ENCODE measurements at places on chromosomes 3 and 15.

- DNase-seq, result peak; percentile 0
Observed at GRCh38 chr15:26866298-26867199, at the start of gene GABRA5. Gene GABRA5 (plus strand): TSS chr15:26867062. CDS start chr15:26869249, 2,187 bp downstream.

DNA sequence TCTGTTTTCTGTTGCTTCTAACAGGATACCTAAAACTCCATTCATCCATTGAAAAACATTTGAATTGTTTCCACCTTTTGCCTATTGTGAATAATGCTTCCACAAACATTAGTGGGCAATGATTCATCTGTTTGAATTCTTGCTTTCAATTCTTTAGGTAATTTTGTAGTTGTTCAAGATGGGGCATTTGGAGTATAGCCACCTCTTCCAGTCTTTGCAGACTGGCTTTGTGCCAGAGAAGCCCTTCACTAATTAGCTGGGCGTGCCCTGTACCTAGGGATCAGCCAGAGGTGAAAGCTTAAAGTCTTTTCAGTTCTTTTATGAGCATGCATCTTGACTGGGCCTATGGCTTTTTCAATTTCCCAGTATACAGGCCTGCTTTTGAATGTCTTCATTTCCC is 10.9 kb downstream of the RTP1 start:
- DNase-seq, result no peak

DNA sequence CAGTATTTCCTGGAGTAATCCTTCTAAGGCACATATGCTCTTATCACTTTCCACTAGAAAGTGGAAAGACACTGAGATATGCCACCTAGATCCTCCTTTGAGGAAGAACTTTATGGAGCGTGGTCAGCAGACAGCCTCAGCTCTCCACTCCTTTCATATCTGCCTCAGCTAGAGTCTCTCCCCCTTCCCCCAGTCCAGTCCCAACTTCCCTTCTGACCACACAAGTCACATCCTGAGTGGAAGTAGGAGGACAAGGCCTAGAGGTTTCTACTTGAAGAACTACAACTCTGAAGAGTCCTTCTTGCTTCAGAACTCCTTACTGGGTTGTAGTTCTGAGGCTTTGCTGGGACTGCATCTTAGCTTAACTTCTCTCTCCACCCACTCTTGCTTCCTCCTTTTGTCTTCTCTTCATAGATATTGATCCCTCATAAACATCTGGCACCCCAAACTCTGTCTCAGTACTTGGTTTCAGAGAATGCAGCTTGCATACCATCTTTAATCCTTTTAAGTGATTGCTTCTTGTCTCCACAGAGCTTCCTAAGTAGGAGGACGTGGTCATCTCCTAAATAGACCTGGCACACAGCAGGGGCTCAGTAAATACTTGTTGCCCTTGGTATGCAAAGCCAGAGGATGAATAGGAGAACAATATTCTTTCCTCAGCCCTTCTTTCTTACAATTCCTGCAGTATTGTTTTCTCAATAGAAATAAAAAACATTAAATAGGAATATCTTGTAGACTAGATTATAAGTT is 109.6 kb downstream of the OXSM start:
- DNase-seq, result no peak

DNA sequence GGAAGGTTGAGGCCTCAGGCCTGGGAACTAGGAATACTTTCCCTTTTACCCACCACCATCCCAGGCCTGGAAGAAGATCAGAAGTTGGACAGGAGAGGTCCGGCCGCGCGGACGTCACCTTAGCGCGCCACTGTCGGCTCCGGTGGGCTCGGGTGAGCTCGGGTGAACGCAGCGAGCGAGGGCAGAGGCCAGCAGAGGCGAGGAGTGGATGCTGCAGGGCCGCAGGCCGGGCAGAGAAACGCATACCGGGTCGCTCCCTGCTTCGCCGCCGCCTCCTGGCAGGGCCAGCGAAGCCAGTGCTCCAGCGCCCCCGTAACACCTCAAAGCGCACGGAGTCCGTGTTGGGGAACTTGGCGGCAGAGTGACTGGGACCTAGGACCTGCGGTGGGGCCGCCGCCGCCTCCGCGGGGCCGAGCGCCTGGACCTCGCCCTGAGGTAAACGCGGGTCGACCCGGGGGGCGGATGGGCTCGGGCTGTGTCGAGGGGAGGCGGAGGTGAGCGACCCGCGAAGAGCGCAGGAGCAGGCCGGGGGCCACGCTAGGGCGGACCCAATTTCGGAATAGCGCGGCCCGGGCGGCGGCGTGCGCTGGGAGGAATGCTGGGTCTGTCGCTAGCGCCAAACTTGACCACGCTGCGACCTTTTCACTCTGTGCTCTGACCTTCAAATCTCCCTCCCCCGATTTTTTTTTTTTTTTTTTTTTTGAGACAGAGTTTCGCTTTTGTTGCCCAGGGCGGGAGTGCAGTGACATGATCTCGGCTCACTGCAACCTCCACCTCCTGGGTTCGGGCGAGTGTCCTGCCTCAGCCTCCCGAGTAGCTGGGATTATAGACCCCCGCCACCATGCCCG is 1.6 kb downstream of the CYP11A1 start:
- no peak for DNase-seq

- DNase-seq, result no peak
Observed at GRCh38 chr3:120022729-120023128, 71.5 kb downstream of the GSK3B start.

DNA sequence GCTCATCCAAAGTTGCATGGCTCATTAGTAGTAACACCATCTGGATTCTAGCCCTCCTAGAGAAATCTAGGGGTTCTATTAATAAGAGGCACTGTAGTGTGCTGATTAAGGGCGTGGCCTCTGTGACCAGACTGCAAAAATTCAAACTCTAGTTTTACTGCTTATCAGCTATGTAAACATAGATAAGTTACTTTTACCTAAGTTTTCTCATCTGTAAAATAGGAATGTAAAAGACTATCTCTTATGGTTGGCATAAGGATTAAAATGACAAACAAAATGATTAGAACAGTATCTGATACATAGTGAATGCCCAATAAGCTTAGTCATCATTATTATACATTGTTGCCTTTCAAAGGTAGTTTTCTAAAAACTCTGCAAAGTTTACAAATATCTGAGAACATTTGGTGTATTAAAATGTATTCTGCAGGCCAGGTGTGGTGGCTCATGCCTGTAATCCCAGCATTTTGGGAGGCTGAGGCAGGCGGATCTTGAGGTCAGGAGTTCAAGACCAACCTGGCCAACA is 4.5 kb downstream of the PTX3 start:
- DNase-seq, result peak; percentile 36

Data from NCI-H1694 (cell line).